ENCODE measurements at places on chromosomes 2 and 18.

- DNase-seq: no peak
Observed at GRCh38 chr2:30271301-30271700, 40.0 kb downstream of the LBH start.

- DNase-seq: no peak
Observed at GRCh38 chr2:29317077-29317517, 201.9 kb downstream of the CLIP4 start.

- no peak for DNase-seq
Observed at GRCh38 chr2:223203971-223204929, 152.3 kb downstream of the KCNE4 start.

GRCh38 chr2:143524559-143525401 is 395.6 kb downstream of the ARHGAP15 start:
- DNase-seq: no peak

- DNase-seq: no peak
Observed at GRCh38 chr2:173690349-173690748, 274.8 kb downstream of the SP3 start.

DNA sequence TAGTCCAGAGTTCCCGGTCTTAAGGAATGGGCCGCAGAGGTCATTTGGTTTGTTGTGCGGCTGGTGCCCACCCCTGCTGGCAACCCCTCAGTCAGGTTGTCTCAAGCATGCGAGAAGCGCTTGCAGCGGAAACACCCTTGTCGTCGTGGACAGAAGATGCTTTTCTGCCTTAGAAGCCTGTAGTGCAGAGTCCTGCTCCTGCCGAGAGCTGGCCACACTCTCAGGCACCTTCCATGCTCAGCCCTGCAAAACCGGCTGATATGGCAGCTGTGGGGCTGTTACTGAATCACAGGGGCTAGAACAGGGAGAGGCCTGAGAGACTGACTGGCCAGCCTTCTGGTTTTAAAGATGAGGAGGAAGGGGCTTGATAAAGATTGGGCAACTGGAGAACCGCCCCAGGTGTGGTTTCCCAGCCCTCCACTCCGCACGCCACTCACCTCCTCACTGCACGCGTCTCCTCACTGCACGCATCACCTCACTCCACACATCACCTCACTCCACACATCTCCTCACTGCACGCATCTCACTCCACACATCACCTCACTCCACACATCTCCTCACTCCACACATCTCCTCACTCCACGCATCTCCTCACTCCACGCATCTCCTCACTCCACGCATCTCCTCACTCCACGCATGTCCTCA is 103.6 kb downstream of the USP40 start:
- no peak for DNase-seq

DNA sequence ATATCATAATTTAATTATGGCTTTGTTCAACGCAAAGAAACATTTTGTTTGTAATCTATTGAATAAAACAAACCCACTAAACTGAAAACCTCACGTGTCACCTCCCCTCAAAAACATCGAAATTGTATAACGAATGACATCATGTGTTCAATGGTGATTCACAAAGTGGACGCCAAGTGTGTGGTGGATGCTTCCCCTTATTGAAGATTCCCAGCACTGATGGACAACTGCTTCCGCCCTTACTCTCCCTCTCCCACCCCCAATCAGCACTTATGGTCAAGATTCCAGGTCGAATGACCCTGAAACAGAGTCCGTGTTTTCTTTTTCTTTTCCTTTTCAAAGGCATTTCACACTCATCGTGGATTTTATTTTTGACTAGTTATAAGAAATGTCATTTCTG is 383.0 kb upstream of the SMIM21 start:
- DNase-seq: no peak

DNA sequence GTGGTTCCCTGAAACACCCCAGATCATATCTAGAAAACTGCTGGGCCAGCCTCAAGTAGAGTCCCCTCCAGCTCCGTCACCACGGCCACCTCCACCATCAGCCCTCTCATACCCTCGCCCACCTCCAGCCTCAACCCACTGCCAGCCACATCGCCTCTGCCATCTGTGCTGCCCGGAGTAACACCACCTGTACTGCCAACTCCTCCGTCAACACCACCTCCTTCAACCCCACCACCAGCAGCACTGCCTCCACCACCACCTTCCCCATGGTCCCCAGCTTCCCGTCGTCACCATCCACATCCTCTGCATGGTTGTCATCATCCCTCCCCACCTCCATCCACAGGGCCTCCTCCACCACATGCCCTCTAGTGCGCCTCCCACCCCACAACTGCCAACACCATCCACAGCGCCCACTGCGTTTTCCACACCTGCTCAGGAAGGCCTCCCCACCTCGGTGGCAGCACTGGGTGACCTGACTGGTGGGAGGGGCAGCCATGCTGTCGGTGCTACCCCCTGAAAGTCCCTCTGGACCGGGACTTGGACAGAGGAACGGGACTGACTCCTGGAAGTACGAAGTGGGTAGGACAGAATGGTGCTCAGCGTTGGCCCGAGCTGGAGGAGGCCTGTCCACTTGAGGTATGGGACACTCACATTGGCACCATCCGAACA is 1.6 kb downstream of the SNED1 start:
- DNase-seq: no peak

GRCh38 chr18:57223144-57223870 is 76.4 kb downstream of the BOD1L2 start:
- DNase-seq: peak; percentile 25

GRCh38 chr2:118696786-118697465 is 150.5 kb downstream of the EN1 start:
- DNase-seq: peak; percentile 35

DNA sequence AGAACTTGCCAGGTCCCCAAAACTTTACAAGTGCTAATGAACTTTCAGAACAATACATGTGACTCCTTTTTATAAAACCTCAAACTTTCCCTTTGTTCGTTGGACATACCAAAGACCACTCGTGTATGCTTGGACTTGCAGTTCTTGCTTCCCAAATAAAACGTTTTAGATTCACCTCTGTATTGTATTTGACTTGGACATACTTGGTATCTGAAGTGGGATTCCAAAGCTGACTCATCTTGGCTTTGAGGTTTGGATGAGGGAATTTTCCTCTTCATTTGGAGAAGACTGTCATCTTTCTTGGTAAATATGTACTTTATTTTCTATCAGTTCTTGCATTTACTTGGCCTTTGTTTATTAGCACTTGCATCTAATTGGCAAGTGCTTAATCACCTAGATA is 8.0 kb upstream of the CYB5A start:
- no peak for DNase-seq

- DNase-seq: no peak
Observed at GRCh38 chr2:95362486-95362885, 40.0 kb upstream of the FAHD2A start.

Data from NCI-H82 (cell line).